ENCODE measurements at places on chromosomes 12 and 14.

- no peak for DNase-seq
Observed at GRCh38 chr14:63383776-63384367, 65.1 kb upstream of the GPHB5 start.

GRCh38 chr14:56416213-56416612 is 163.4 kb upstream of the TMEM260 start:
- no peak for DNase-seq

DNA sequence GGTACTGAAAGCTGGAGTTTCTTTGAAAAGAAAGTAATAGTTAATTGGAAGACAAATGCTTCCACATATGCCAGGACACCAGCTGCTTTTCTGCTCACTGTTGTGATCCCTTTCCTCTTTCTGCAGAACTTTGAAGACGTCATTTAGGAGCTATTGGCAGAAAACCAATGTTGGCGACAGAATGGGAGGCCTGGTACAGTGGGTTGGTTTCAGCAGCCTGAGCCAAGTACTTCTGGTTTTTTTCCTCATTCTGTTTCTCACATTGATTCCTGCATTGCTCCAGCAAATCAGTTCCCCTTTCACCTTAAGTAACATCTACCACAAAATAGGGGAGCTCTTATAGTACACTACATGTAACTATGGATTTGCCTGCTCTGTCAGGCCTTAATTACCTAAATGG is 96.9 kb downstream of the FIGNL2 start:
- peak; percentile 62 for DNase-seq

GRCh38 chr14:79100578-79100977 is 930.4 kb downstream of the NRXN3 start:
- no peak for DNase-seq

DNA sequence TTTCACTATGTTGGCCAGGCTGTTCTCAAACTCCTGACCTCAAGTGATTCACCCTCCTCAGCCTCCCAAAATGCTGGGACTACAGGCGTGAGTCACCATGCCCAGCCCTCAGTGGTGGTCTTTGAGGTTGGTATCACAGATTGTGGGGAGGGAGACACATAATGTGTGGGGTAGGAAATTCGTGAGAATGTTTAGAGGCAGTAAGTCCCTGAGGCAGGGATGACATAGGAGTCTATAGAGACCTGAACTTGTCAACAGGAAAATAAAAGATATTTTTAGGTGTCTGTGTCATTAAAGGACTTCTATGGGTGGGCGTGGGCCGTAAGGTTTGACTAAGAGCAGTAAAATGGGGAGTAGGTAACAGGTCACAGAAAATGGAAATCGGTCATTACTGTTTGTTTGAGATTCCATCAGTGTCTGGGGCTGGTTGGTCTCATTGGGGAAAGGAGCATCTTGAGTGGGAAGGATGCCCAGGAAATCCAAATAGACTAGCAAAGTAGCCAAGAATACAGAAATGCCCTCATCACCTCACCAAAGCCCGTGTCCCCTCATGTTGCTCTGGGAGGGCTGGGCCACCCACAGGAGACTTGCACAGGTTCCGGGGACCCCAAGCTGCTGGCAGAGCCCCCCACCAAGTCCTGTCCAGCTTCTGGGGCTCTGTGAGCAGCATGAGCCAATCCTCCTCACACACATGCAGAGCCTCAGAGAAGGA is 63.6 kb upstream of the BCL2L14 start:
- peak; percentile 61 for DNase-seq

GRCh38 chr14:74606727-74607126 is 5.3 kb downstream of the LTBP2 start:
- no peak for DNase-seq

Measured in myocyte (in vitro differentiated cells).